Stimulated activated CD4-positive, alpha-beta T cell treated with anti-CD3 and anti-CD28 coated beads, Interleukin-4, amount 100 ng/mL, for 1 hour (primary cell): ENCODE measurements at places on chromosomes 7 and 10.

DNA sequence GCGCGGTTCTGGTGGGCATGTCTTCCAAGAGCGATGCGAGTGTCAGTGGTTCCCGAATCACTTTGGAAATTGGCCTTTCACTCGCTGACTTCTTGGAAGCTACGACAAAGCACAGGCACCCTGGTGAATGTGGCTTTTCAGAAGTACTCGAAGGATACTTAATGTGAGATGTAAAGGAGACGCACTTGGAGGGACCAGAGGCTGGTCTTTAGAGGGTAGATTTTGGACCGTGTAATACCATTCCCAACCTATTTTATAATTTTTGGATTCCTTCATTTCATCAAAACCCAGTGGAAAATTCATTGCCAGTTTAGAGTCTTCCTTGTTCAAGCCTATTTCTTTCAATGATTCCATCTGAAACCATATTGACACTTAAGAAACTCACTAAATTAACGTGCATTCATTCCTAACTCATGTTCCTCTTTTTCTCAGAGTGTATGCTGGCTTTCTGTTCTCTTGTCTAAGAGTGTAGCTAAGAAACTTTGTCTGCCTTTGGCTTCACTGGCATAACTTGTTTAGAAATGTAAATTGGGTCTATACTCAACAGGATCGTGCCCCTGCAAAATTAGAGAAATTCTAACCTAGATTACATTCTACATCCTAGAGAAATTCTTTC is 645 bp upstream of the COPG2 start:
- DNase-seq: no peak

DNA sequence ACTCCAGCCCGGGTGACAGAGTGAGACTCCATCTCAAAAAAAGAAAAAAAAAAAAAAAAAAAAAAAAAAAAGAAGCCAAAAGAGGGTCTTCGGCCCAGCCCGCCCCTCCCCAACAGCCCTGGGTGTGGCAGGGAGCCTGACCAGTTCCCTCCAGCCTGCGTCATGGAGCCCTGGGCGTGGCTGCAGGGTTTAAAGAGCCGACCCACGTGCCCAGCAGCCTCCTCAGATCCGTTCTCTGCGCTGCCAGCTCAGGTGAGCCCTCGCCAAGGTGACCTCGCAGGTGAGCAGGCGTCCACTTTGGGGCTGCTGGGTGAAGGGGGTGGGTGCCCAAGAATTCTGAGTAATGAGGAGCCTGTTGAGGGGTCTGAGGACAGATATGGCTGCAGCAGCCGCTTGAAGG is at the start of gene FXYD4:
Gene FXYD4 (plus strand): TSS at position 219 of the 400 bp plus-strand sequence. CDS start 2,111 bp downstream, outside the sequence.
- no peak for DNase-seq

DNA sequence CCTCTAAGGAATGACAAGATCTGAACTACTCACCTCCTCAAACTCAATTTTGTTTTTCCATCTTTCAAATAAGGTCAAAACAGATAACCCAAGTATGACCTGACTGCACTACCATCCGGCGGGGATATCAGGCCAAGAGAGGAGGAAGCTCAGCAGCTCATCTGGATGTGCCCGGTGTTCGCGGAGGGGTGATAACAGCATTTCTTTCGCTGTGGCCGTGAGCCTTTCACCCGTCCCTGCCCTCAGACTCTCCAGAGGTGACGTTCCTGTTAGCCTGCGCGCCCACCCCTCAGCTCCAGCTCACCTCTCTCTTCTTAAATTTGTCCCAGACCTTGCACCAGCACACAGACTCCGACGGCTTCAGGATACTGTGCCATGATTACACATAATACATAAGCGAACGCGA is 526 bp downstream of the ZNF248 start:
- DNase-seq: peak; percentile 18

DNA sequence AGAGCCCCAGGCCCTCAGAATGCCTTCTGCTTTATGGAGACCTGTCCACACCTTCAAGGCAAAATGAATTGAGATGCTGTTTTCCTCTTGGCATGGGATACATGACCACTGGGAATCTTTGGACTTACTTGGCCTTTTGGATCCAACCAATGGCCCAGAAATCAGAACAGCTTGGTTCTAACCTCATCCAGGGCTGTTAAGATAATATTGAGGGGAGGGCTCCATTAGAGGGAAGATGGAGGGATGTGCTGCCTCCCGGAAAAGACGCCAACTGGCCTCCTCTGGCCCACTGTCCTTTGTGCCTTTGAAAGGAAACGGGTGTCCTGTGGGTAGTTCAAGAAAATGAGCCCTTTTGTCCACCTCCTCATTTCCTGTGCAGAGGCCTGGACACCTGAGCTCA is 530.9 kb downstream of the KCNMA1 start:
- DNase-seq: no peak

- no peak for DNase-seq
Observed at GRCh38 chr7:109235316-109235715, 665.6 kb downstream of the DNAJB9 start.

DNA sequence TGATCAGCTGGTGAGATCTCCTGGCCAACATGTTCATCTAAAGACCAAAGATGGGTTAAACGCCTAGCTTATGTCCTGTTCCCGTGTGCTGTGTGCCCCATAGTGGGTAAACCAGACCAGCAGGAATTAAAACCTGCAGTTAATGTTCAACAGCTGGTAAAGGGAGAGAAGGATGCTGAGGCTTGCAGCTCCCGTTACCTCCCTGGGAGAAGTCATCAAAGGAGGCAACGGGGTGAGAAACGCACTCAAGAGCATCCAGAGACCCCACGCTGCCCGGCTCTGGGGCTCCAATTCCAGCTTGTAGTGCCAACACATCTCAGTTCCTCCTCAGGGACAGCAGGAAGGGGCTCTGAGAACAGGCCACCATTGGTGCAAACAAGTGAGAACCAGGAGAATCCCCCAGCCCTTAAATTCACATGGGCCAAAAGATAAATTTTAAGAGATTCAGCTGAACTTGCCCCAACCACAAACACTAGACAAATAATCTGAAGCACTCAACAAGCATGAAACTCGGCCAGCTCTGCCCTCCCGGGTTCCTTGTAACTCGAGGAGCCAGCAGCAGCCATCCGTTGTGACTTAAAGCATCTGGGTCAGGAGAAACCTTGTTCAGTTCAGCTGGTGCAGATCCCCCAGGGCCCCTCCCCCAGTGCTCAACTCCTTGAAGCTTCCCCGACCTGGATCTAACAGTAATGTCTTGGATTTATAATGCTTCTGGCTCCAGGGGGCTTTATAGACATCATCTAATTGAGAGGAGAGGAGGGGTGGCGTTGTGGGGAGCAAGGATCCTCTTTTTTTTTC is 29.4 kb downstream of the FAM241B start:
- no peak for DNase-seq

- no peak for DNase-seq
Observed at GRCh38 chr10:33145451-33146188, 187.6 kb upstream of the ITGB1 start.

GRCh38 chr7:108368466-108368865 is 87.8 kb downstream of the NRCAM start:
- no peak for DNase-seq

DNA sequence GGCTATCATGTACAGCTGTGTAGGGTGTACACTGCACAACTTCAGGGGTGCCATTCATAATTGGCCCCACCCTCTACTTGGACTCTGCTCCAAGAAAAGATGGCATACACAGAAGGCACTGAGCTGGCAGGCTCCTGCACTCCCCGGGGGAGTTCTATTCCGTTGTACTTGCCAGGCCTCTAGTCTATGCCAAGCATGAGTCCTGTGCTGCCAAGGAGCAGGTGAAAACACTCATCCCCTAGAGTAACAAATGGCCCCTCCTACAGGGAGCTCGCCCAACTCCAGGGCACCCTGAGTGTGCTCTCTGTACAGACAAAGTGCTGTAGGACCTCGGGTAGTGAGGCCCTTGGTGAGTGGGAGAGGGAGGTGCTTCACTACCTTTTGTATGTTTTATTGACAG is 127.2 kb downstream of the SLIT1 start:
- DNase-seq: no peak

- DNase-seq: no peak
Observed at GRCh38 chr7:133698127-133698526, 429.0 kb upstream of the LRGUK start.

DNA sequence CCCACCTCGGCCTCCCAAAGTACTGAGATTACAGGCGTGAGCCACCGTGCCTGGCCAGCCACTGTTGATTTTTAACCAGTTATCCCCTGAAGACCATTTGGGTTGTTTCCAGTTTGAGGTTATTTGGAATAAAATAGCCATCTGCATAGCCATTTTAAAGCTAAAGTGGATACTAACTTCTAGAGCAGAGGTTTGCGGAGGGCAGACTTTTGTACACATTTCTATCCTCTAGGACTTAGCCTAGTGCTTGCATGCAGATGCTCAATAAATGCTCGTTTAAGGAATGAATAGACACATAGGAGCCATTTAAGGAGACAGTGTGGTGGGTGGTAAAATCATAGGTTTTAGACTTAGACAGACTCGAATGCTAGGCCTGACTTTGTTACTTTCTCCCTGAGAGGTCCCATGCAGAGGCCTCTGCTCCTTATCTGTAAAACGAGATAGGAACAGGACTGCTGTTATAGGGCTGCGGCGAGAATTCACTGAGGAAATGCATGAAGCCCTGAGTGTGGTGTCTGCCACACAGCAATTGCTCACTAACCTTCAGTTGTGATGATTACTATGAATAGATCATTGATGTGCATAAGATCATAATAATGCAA is 75.9 kb downstream of the PFKFB3 start:
- no peak for DNase-seq

GRCh38 chr7:19464751-19465150 is 244.1 kb downstream of the POLR1F start:
- DNase-seq: no peak

DNA sequence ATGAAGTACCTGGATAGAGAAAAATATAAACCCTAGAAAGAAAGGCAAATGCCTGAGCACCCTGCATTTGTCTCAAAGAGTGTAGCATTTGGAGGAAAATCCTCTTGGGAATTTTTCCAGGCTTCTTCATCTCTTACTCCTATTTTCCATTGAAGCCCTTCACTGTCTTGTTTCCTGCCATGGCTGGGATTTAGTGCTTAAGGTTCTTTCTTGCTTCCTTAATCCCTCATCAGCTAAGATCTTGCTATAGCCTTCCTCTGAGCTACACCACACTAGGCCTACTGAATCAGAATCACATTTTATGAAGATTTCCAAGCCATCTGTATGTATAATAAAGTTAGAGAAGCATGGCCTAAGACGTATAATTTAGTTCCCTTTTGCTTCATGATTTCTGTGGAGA is 97.5 kb upstream of the PHYHIPL start:
- DNase-seq: no peak

- peak; percentile 28 for DNase-seq
Observed at GRCh38 chr10:60964257-60965235, 20.6 kb upstream of the RHOBTB1 start.

DNA sequence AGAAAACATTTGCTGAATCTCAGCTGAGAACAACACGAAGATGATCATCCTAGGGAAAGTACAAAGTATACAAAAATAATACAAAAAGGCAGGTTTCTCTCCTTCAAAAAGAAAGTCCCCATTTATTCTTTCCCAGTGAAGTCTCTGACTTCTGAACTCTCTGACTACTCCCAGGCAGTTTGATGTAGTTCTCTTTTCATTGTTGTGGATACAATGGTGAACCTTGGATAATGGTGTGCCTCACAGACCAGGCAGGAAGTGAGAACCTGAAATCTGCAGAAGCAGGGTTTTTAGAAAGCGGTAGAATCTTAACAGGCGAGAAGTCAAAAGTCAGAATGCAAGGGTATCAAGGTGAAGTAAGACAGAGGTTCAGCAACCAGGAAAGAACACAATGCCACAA is 150.8 kb upstream of the NRP1 start:
- no peak for DNase-seq
